Cardiac septum (tissue), 1 donor: ENCODE measurements at places on chromosomes 3 and 15. TPM values are rescaled to one million over a fixed set of nuclear protein-coding genes. Genes with fewer than 3 reads are reported as not detected.

GRCh38 chr3:123298903-123299302 lies 97.2 kb downstream of the SEC22A start:
- no peak for DNase-seq

- no peak for DNase-seq
Observed at GRCh38 chr3:79564192-79564591, 203.6 kb downstream of the ROBO1 start.

DNA sequence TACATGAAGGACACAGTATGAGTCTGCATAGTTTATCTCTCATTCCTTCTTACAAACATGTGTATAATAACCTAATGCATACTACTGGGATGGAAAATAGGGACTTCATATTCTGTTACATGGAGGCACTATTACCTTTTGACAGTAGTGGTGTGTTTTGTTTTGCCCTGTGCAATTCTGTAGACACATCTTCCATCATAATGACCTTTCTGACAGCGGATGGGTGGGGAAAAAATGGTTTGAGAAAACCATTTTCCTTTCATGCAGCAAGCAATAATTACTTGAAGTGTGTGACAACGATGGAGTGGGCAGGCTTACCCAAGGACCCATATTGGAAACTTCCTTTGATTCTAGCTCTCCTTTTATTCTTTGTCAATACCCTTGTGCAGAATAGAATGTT lies 153.6 kb upstream of the ONECUT1 start:
- DNase-seq: no peak

GRCh38 chr3:53218131-53218530 lies 37.7 kb downstream of the TKT start:
- no peak for DNase-seq

DNA sequence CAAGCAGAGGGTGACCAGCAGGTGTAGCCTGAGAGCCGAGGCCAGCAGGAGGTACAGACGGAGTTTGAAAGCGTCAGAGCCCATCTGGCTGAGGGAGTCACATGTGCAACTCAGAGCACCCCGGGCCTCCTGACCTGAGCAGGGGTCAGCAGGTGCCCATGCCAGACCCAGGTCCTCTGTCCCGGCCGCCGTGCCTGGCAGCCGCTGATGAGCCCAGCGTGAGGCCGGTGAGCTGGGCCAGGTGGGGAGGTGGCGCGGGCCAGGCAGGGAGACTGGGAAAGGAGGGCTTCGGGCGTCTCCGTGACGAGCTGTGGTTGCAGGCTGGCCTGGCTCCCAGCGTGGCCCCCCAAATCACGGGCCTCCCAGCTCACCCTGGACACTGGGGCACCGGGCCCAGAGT lies 130.9 kb downstream of the CHSY1 start:
- DNase-seq: no peak

GRCh38 chr3:191476066-191476772 lies 15.3 kb downstream of the PYDC2 start:
- DNase-seq: no peak

DNA sequence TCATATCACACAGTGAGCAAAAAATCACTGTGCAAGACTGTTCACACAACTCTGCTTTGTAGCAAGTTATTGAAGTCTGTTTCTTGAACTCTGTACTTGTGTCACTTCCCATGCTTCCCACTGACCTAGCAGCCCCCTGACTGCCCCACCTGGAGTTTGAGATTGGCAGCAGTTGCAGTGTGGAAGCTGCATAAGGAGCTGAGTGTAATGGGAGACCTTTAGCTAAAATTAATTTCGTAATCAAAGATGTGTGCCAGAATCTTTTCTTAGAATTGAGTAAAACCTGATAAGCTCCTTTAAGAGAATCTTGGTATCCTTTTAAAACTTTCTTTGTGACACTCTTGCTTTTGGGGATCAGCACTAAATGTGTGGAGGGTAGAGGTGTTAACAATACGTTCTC lies 42.8 kb downstream of the NKIRAS1 start:
- no peak for DNase-seq

DNA sequence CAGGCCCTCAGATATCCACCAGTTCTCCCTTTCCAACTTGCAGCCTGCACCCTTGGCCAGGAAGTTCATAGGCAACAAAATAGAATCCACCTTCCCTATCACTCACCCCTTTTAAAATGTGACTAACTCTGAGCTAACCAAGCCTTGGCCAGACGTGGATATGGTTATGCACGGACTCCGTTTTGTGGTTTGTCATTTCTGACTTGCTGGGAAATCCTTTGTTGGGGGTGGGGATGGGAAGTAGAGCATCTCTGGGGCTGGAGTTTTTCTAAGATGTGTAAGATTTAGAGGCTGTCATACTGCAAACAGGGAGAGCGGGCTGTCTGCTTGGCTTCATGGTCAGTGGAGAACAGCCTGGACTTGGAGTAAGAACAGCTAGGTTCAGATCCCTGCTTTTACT lies 62.6 kb downstream of the SMAD3 start:
- DNase-seq: peak; percentile 60

GRCh38 chr15:55112706-55113105 lies 84.0 kb downstream of the RSL24D1 start:
- DNase-seq: no peak

- no peak for DNase-seq
Observed at GRCh38 chr15:92886815-92887214, 13.3 kb upstream of the CHD2 start.

DNA sequence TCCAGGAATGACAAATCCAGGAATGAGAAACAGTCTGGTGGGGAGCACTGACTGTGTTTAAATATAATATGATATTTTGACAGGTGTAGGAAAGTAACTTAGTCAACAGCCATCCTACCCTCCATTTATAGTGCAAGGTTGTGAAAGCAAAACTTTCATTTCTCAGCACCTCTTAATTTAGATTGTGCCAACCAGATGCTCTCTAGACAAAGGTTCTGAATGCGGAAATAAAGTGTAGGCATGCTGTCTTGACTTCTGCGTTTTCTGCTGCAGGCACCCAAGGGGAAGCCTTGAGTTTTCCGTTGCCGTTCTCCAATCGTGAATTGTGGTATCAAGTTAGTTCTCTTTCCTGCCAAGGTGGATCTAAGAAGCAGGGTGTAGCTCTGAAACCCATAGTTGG lies 261.9 kb upstream of the SUCLG2 start:
- no peak for DNase-seq

- no peak for DNase-seq
Observed at GRCh38 chr15:40762919-40763800, 708 bp upstream of the GCHFR start.

GRCh38 chr3:77040926-77041722 lies 1.2 kb downstream of the ROBO2 start:
- no peak for DNase-seq

DNA sequence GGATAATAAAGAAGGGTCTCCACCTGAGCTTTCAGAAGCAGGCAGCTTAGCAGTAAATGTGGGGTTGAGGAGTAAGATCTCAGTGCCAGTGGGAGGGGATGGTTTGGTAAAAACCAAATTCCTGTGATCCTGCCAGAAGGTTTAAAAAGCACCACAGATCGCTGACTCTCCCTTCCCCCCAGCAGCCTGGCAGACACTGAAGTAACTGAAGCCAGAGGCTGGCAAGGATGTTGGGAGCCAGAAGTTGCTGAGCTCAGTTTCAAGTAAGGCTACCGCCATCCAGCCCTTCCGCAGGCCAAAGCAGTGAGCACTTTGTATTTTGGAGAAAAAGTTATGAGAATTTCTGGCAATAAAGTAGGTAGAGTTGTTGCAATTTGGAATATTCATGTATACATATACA lies 246.4 kb downstream of the ZNF621 start:
- DNase-seq: no peak

- DNase-seq: no peak
Observed at GRCh38 chr3:76436894-76437293, 603.0 kb upstream of the ROBO2 start.

DNA sequence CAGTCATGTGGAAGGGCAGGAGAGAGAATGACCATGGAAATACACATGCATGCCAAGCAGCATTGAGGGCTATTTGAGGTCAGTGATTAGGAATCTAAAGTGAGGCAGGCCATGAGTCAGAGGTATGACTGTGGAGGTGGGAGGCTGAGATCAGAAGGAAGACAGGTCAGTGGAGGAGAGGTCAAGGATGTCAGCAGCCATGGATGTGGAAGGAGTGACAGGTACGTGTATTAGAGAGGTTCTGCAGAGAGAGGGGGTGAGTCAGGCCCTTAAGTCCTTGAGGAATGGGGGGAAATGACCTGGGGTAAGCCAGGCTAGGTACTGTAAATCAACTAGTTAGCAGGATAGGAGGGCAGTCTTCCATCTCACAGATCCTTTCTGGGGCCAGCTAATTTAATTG lies 166.6 kb downstream of the ANO10 start:
- DNase-seq: no peak

NLGN1 gene
- total RNA-seq: 18.3 TPM

SERINC4 gene
- 0.43 TPM for total RNA-seq

DAZL gene
- not detected for total RNA-seq

FOXB1 gene
- not detected for total RNA-seq

GXYLT2 gene
- total RNA-seq: 14.6 TPM

PIK3CA gene
- 28.8 TPM for total RNA-seq

HSPBAP1 gene
- 4.3 TPM for total RNA-seq

HRG gene
- not detected for total RNA-seq
